Left cardiac atrium (tissue), 4 donors: ENCODE measurements at places on chromosomes 11 and 22. TPM values are rescaled to one million over a fixed set of nuclear protein-coding genes. Genes with fewer than 3 reads are reported as not detected.

NFRKB gene
- total RNA-seq: 9.9 TPM

HEPHL1 gene
- not detected for total RNA-seq

GRM5 gene
- 0.03 TPM for total RNA-seq

GNAZ gene
- 2.8 TPM for total RNA-seq

TMEM225 gene
- not detected for total RNA-seq

BSCL2 gene
- 26.7 TPM for total RNA-seq

ADORA2A gene
- total RNA-seq: 4.6 TPM

TYR gene
- total RNA-seq: not detected

OR51E2 gene
- 0.09 TPM for total RNA-seq
